ENCODE measurements at places on chromosomes 3 and 15. TPM values are rescaled to one million over a fixed set of nuclear protein-coding genes. Genes with fewer than 3 reads are reported as not detected.

Gene LYSMD4
- total RNA-seq, result 8.0 TPM

Gene ITGA11
- total RNA-seq, result 0.92 TPM

Gene CTDSPL
- 62.9 TPM for total RNA-seq

Gene CCR8
- total RNA-seq, result not detected

Gene CPNE4
- total RNA-seq, result not detected

Gene FOXL2
- 0.28 TPM for total RNA-seq

Gene POPDC2
- total RNA-seq, result 0.65 TPM

Gene ROPN1B
- not detected for total RNA-seq

Gene POC1A
- 10.6 TPM for total RNA-seq

Gene SEMA4B
- total RNA-seq, result 171 TPM

Gene CYP1A2
- not detected for total RNA-seq

Gene A4GNT
- not detected for total RNA-seq

Gene AGBL1
- not detected for total RNA-seq

Gene GOLGA8O
- not detected for total RNA-seq

Gene FEZF2
- total RNA-seq, result not detected

Gene CD200R1
- total RNA-seq, result not detected

Gene UBE2E2
- 119 TPM for total RNA-seq

Gene FANCD2OS
- total RNA-seq, result 2.3 TPM
